ENCODE measurements at places on chromosomes 11 and 22.

GRCh38 chr11:79100093-79100910 lies 340.5 kb downstream of the TENM4 start:
- DNase-seq: peak; percentile 66

DNA sequence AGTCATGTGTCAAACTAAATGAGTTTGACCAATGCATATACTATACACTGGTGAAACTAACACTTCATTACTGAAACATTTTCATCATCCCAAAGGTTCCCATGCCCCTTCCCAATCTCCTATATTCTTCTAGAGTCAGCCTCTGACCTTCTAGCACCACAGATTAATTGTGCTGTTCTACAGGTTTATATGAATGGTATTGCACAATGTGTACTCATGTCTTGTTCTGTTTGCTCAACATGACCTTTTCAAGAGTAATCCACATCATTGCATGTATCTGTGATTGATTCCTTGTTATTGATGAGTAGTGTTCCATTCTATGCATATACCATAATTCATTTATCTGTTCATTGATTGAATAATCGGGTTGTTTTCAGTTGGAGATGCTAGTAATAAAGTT lies 7.5 kb upstream of the OR8G1 start:
- DNase-seq: no peak

DNA sequence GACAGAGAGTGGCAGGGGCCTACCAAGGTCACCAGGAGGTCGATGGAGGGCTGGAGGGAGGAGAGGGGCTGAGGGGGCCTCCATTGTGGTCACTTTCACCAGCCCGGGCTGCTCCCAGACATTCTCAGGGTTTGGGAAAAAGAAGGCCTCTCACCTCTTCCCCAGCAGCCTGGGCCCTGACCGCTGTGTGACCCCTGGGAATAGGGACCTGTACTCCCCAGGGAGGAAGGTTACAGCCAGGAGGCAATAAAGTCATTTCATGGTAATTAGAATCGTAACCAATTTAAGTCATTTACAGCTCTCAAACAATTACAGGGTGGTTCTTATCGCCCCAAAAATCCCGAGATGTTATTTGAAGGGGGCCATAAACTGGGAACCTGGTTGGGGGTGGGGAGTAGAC lies 37.8 kb downstream of the ISX start:
- DNase-seq: no peak

- DNase-seq: no peak
These were observed 64.0 kb downstream of the SCN3B start for GRCh38 chr11:123590296-123590912.

DNA sequence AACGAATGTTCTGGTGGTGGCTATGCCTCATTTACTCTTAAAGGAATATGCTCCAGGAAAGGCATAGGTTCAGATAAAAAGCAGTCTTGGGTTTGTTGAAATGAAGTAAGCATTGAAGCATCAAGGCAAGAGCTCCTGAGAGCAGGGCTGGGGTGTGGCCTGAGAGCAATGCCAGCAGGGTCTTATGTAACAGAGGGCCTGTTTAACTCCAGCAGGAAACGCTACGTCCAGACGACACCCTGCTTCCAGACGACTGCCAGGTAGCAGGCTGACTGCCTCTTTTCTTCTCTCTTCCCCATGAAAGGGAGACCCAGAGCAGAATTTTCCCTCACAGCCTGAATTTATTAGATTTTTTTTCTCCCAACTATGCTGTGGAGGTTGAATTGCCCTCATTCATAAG lies 127.2 kb upstream of the SLC5A12 start:
- no peak for DNase-seq

DNA sequence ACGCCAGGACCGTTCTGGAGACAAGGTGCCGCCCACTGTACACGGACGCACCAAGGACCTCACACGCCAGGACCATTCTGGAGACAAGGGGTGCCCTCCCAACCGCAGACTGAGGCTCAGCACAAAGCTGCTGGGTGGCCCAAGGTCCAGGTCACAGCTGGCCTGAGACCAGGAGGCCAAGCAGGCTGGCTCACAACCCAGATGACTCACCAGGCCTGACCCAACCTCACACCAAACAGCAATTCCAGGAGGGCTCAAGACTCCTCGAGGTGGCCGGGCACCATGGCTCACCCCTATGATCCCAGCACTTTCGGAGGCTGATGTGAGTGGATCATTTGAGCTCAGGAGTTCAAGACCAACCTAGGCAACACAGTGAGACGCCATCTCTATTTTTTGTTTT lies 14.8 kb downstream of the BRD1 start:
- no peak for DNase-seq

DNA sequence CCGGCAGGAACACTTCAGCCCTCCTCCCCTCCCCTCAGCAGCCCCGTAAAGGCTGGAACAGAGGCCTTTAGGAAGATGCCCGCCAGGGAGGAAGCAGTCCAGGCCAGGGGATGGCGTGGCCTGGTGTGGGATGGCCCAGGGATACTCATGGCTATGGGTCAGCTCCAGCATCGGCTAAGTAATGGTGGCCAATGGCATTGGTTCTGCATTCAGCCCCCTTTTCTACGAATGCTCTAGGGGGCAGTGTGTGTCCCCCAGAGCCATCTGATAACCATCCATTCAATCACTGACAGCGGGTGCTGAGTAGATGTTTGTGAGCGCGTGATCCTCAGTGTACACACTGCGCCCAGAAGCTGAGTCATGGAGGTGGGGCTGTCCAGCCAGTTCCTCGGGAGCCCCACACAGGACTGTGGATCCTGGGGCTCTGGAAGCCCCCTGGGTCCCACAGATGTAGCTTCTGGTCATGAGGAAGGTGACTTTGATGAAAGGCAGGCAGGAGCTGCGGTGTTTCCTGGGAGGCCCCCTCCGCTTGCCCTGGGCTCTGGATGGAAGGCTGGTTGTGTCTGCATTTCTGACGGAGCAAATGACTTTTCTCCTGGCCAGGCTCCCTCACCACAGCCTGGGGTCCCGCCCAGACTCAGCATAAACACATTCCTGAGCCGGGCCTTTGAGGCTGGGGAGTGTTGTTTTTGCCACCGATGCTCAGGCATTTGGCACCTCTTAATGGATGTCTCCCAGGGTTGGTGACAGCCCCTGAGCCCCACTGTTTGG lies 46.5 kb downstream of the FBLN1 start:
- no peak for DNase-seq

GRCh38 chr11:44530413-44531115 lies 34.9 kb upstream of the CD82 start:
- DNase-seq: no peak

- no peak for DNase-seq
These were observed 169.6 kb downstream of the CRYBB2 start for GRCh38 chr22:25388866-25389540.

DNA sequence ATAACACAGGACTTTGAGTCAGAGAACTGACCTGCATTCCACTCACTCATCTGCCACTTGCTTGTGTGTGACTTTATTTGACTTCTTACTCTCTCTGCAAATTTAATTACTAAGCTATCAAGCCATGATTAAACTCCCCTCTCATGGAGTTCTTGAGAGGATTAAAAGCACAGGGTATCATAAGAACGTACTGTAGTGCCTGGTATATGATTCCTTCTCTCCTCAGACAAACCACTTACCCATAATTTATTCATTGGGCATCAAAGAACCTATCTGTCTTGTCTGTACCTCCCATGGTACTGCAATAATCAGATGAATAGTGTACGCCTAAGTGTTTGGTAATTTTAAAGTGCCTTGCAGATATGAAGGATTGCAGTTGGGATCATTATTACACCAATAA lies 130.6 kb upstream of the UBASH3B start:
- no peak for DNase-seq

DNA sequence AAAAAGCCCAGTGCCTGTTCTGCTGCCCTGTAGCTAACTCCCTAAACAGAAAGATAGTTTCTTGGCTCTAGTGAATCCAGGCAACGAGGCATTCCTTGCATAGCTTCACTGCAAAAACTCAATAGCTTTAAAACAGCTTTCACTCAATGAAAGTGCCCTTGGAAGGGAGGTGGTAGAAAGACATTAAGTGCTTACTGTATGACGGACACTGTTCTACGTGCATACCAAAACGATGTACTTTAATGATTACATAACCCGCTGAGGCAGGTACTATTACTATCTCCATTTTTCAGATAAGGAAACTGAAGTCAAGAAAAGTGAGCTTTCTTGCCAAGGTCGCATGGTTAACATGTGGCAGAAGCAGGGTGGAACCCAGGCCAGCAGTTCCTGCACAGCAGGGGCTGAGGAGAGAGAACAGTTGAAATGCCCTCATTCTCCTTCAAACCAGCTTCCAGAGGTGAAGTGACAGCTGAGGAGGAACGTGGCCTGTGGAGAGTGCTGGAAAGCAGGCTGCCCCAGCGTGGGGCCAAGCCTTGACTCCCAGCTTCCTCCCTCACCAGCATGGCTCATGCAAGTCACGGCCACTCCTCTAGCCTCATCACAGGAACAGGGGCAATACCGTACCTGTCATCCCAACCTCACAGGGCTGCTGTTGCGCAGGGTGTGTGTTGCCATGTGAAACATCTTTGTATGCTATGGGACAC lies 227.5 kb upstream of the NARS2 start:
- no peak for DNase-seq

- DNase-seq: no peak
These were observed 10.5 kb upstream of the RPS19BP1 start for GRCh38 chr22:39543095-39543494.

DNA sequence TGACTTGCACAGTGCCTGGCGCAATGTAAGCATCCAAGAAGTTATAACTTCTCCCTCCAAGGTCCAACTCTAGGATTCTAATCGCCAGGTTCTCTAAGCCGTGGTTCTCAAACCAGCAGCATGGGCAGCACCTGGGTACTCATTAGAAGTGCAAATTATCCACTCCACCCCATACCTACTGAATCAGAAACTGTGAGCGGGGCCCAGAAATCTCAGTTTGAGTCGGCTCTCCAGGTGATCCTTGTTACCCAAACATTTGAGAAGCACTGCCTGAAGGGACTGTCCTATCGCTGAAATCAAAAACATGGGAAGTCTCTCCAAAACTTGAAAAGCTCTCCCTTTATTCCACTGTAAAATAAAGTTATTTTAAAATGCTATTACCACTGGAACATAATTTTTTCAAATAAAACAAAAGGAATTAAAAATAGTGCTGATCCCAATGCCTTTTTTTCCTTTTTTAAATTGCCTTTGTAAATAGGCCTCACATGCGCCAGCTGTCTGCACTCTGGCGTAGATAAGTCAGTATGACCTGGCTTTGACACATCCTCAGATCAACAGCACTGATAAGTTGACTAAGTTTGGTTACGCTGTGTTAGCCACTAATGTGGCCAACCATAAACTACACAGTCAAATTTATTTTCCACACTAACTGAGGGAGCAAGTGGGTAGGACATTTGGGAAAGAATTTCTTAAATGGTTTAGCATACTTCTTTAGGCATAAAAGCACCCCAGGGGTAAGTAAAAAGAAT lies 8.4 kb upstream of the CTR9 start:
- no peak for DNase-seq

GRCh38 chr22:47011859-47012258 lies 249.4 kb downstream of the TBC1D22A start:
- no peak for DNase-seq

DNA sequence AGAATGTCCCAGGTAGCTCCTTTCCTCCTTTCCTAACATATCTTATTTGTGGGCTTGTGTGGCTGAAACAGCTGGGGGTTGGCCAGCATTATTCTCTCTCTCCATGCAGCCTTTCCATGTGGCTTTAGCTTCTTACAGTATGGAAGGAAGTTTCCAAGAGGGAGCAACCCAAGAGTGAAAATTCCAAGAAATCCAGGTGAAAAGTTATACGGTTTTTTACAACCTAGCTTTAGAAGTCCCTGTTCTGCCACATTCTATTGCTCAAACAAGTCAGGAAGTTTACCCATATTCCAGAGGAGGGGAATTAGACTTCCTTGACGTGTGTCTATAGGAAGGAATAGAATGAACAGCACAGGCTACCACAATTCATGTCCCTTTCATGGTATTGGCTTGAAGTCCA lies 10.0 kb upstream of the SWAP70 start:
- DNase-seq: no peak

- DNase-seq: no peak
These were observed 91.3 kb downstream of the MYEOV start for GRCh38 chr11:69385144-69385820.

GRCh38 chr11:113446112-113446511 lies 29.1 kb downstream of the DRD2 start:
- DNase-seq: no peak

DNA sequence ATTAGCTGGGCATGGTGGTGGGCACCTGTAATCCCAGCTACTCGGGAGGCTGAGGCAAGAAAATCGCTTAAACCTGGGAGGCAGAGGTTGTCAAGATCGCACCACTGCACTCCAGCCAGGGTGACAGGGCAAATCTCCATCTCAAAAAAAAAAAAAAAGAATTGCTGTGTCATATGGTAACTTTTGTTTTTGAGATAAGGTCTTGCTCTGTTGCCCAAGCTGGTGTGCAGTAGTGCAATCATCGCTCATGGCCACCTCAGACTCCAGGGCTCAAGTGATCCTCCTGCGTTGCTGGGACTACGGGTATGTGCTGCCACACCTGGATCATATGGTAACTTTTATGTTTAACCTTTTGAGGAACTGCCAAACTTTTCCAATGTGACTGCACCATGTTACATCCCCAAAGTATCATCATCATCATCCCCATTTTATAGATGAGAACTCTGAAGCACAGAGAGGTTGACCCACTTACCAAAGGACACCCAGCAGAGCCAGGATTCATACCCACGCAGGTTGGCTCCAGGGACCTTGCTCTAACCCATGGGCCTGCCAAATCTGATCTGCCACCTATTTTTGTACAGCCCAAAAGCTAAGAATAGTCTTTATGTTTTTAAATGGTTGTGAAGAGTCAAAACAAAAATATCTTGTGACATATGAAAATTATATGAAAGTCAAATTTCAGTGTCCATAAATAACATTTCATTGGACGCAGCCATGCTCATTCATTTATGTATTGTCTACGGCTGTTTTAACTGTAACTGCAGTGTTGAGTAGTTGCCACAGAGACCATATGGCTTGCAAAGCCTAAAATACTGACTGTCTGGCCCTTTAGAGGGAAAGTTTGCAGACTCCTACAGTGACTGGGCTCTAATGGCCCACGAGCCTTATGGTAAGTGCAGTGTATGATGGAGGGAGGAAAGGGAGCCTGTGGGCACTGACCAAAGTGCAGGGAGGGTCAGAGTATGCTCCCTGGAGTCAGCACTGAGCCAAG lies 45.3 kb downstream of the GDPD5 start:
- DNase-seq: no peak

DNA sequence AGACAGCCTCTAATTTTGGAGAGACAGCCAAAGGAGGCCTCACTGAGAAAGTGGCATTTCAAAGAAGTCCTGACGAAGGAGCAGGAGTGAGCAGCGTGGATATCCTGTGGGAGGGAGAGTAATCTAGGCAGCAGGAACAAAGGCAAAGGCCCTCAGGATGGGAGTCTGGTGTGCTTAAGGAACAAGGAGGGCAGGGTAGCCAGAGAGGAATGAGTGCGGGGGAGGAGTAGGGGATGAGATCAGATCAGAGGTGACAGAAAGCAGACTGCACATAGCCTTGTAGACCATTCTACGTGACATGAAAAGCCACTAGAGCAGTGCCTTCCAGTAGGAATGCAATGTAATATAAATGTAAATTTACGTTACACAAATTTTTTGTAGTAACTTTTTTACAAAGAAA lies 5.6 kb downstream of the SLC36A4 start:
- DNase-seq: no peak

Data from GM12891 (cell line).